Camera-type eye (tissue), 1 donor: ENCODE measurements at places on chromosomes 5 and 9. TPM values are rescaled to one million over a fixed set of nuclear protein-coding genes. Genes with fewer than 3 reads are reported as not detected.

Gene PCDHGA4
- total RNA-seq, result 11.1 TPM

Gene MCIDAS
- not detected for total RNA-seq

Gene FOXD4L4
- total RNA-seq, result 0.22 TPM

Gene S100Z
- not detected for total RNA-seq

Gene ORM2
- not detected for total RNA-seq

Gene GMCL2
- total RNA-seq, result not detected

Gene GLRA1
- 1.4 TPM for total RNA-seq

Gene PCDHGA6
- 13.2 TPM for total RNA-seq

Gene PLK2
- total RNA-seq, result 103 TPM

Gene LRRTM2
- 124 TPM for total RNA-seq

Gene GFM2
- total RNA-seq, result 56.6 TPM

Gene NKD2
- 18.0 TPM for total RNA-seq

Gene C5orf58
- total RNA-seq, result not detected
